CD8-positive, alpha-beta T cell (primary cell): ENCODE measurements at places on chromosomes 5 and 9.

DNA sequence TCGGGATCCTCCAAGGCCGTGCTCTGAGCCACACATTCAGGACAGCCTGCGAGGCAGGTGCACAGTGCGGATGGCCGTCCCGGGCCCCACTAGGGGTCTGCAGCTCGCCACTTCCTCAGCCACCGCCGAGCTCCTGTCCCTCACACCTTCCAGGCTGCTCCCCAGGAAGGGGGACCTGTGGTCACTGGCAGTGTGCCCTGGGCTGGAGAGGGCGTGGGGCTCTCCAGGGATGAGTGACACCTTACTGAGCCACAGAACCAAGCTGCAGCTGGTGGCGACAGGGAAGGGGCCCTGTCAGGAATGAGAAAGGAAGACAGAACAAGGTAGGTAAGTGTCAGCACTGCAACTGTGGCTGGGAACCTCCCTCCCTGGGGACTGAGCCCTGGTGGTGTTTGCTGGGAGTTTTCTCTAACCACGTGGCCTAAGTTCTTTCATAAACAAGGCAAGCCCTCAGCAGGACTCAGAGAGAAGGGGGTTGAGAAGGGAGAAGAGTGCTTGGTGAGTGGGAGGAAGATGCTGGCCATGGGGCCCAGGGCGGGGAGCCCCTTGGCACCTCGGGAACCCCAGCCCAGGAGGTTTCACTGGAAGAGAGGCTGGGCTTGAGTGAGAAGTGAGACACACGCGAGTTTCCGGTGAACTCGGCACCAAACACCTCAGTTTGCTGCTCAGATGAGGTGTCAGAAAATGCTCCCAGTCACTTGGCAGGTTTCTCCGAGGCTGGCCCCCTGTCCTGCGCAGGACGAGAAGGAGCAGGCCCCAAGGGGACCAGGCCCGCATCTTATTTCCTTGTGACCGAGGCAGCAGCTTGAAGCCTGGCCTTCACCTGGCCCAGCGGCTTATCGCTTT, 5.2 kb downstream of the IL13 start:
- peak; percentile 80 for DNase-seq

DNA sequence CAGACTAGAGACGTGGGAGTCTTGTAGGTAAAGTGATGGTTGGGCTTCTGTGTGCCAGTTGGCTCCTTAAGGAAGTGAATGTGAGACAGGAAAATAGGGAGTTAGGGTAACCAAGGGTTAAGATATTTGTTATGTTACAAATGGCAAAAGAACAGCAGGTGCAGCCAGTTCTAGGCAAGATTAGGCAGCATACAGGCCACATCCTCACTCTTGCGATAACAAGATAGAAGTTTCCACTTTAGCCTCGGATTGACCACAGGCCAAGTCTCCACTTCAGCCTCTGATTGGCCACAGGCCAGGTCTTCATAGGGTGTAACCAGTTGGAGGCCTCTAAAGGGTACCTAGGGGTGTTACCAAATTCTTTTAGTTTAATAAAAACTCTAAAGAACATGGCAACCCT, 54.6 kb upstream of the ABCA1 start:
- no peak for DNase-seq

- no peak for DNase-seq
These were observed 26.5 kb downstream of the WNK2 start for GRCh38 chr9:93210324-93210973.

DNA sequence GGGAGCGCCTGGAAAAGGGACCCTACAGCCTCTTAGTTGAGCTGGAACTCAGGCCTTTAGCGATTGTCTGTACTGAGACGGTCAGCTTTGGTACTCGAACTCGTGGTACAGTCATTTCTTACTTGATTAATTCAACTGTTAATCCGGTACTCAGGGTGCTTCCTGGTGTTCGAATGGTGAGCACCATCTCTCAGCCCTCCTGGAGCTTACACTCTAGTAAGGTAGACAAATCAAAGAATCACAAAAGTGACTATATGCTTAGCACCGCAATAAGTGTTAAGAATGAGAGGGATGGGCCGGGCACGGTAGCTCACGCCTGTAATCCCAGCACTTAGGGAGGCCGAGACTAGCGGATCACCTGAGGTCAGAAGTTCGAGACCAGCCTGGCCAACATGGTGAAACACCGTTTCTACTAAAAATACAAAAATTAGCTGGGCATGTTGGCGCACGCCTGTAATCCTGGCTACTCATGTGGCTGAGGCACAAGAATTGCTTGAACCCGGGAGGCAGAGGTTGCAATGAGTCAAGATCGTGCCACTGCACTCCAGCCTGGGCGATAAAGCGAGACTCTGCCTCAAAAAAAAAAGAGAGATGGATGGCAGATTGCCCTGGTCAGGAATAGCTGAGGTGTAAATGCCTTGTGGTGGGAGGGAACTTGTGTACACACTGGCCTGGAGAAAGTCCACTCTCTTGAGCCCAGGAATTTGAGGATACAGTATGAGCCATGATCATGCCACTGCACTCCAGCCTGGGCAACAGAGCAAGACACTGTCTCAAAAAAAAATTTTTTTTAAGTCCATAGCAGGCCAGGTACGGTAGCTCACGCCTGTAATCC, 981 bp downstream of the TCOF1 start:
- no peak for DNase-seq

GRCh38 chr9:3012842-3013241, 168.9 kb upstream of the PUM3 start:
- DNase-seq: no peak

- DNase-seq: no peak
These were observed 94.4 kb downstream of the RMI1 start for GRCh38 chr9:84075004-84075403.

DNA sequence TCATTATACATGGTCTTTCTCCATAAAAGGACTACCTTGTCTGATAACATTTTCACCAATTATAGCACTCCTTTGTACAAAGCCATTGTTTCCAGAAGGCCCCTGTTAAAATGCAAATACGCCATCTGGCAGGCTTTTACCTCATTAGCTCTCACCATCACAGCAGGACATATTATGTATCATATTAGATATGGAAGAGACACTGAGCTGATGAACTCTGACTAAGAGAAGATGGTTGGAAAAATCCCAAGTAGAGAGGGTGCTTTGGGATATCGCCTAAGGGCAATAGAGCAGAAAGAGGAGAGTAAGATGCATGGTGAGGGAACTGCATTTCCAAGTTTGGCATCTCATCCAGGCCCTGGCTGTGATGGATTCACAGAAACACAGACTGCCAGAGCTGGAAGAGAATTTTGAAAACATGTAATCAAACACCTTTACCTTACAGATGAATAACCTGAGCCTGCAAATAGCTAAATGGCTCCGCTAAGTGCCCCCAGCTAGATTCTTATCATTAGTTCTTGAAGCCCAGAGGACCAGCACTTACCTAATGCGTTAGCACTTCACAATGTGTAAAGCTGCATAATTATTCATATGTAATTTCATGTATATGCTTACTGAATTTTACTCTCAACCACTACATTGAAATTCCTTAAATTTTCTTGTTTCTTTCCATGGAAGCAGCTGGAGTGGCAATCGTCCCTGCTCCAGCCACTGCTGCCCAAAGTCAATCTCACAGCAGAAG, 393.6 kb upstream of the IZUMO3 start:
- no peak for DNase-seq

DNA sequence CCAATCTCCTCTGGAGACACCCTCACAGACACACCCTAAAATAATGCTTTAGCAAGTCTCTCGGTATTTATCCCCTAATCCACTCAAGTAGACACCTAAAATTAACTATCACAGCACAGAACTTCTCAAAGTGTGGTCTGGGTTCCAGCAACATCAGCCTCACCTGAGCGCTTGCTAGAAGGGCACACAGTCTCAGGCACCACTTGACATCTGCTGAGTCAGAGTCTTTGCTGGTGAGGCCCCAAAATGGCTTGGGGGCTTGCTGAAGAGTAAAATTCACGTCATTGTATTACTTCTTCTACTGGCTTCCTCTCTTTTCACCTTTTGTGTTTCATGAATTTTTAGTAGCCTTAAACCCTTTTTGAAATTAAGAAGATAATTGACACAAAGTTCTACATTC, 9.0 kb downstream of the FOXB2 start:
- DNase-seq: no peak

DNA sequence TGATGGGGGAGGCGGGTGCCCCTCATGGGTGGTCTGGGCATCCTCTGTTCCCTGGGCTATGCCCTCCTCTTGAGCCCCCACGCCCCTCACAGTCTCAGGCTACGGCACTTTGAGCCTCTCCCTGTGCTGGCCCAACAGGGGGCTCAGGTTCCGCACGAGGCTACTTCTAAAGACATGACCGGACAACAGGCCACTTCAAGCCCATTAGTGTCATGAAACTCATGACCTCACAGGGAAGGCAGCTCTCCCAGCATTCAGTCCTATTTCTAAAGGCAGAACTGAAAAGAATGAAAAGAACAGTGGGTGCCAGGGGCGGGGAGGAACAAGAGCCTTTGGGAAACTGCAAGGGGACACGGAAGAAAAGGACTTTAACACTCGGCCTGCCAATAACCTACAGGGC, 45.0 kb downstream of the COL23A1 start:
- DNase-seq: no peak

DNA sequence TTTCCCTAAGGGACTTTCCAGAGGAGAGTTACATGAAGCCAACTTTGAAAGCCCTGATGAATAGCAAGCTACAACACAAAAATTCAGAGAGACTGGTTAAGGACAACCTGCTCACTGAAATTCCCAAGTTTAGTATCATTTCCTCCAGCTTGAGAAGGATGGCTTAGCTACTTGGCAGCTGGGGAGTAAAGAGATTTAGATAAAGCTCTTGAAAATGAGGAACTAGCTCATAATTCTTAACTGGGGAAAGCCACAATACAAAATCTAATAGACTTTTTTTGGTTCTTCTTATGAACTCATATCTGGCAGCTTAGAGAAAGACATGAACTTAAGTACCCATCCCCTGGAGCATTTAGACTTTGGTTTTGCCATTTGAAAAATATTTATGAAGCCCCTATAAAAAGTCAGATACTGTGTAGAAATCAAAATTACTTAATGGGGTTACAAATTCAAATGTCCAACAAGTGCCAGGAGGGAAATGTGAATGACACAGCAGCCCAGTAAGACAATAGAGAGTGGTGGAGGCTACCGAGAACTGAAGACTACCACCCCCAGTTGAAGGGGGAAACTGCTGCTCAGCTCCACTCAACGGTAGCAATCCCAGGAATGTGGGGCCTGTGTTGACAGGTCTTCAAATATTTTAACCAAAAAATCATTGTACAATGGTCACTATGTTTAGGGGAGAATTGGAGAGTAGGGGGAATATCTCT, 79.4 kb upstream of the ADRB2 start:
- no peak for DNase-seq

- no peak for DNase-seq
These were observed 57.4 kb downstream of the CFAP95 start for GRCh38 chr9:69877852-69878514.

GRCh38 chr5:100026606-100027005, 508.6 kb upstream of the FAM174A start:
- DNase-seq: no peak

DNA sequence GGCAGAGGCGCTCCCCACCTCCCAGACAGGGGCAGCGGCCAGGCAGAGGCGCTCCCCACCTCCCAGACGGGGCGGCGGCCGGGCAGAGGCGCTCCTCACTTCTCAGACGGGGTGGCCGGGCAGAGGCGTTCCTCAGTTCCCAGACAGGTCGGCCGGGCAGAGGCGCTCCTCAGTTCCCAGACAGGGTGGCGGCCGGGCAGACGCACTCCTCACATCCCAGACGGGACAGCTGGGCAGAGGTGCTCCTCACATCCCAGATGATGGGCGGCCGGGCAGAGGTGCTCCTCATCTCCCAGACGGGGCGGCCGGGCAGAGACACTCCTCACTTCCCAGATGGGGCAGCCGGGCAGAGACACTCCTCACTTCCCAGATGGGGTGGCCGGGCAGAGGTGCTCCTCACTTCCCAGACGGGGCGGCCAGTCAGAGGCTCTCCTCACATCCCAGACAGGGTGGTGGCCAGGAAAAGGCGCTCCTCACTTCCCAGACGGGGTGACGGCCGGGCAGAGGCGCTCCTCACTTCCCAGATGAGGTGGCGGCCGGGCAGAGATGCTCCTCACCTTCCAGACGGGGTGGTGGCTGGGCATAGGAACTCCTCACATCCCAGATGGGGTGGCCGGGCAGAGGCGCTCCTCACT, 75.1 kb downstream of the CARTPT start:
- no peak for DNase-seq

DNA sequence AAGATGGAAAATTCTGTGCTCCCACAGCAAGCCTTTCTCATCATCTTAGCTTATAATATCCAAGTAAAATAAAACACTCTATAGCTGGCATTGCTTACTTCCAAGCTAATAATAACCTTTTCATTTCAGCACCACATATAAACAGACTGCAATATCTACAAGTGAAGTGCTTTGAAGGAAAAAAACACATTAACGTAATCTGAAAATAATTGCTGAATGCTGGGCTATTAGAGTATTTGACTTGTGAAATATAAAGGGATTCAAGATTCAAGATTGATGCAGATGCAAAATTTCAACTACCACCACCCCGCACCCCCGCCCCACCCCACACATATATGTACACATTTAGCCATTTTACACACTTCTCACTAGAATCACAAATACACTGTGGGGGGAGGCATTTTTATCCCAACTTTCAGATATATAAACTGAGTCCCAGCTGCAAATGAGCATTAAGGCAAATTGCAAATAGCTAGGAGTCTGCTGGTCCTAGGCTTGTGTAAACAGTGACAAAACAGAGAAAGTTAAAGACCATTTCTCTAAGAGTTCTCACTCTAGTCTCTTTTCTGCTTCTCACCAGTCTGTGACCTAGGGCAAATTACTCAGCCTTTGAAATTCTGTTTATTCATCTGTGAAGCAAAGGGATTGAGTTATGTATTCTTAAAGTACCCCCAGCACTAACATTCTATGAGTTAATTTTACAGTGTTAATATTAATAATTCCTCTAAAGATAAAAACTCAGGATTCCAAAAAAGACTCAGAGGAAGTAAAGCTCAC, 489.4 kb downstream of the PRELID2 start:
- no peak for DNase-seq

- no peak for DNase-seq
These were observed 19.2 kb upstream of the NDST1 start for GRCh38 chr5:150488519-150489359.
